GM10248 (cell line): ENCODE measurements at places on chromosomes 5 and 9.

GRCh38 chr9:71857159-71857558 lies 53.8 kb downstream of the ABHD17B start:
- DNase-seq: no peak

- DNase-seq: no peak
These were observed 22.6 kb upstream of the ASPN start for GRCh38 chr9:92504881-92505280.

GRCh38 chr5:149239917-149240316 lies 31.7 kb upstream of the AFAP1L1 start:
- no peak for DNase-seq

DNA sequence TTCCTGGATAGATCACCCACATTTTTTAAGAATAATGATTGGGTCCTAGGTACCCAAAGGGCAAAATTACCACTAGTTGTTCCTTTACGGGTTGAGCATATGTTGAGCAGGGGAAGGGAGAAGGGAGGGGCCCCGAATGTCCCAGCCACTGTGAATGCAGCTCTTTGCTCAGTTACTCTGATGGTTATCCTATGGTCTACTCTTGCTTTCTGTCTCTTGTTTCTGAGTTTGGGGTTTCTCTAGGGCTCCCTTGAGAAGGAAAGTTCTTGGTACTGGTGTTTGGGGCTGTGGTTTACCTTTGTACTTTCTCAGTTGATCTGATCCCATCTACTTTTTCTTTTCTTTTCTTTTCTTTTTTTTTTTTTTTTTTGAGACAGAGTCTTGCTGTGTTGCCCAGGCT lies 55.6 kb downstream of the ALG2 start:
- DNase-seq: no peak

DNA sequence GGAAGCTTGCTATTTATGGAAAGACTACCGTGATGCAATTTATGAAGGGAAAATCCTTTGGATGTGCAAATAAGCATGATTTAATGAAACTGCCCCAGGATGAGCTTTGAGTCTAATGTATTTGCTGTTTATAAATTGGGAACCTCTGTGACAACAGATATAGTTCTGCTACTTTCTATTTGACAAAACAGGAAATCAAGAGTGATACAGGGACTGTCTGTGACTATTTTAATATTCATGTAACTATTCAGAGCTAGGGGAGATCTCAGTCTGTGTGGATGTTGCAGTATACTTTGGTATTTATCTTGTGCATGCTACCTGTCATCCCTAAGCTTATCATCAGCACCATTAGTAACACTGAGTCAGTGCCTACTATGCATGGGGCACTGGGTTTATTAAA lies 132.1 kb downstream of the PDZD2 start:
- peak; percentile 48 for DNase-seq

GRCh38 chr5:73442996-73443627 lies 5.5 kb downstream of the FOXD1 start:
- no peak for DNase-seq

GRCh38 chr9:100375658-100376057 lies 22.9 kb upstream of the TEX10 start:
- DNase-seq: no peak

DNA sequence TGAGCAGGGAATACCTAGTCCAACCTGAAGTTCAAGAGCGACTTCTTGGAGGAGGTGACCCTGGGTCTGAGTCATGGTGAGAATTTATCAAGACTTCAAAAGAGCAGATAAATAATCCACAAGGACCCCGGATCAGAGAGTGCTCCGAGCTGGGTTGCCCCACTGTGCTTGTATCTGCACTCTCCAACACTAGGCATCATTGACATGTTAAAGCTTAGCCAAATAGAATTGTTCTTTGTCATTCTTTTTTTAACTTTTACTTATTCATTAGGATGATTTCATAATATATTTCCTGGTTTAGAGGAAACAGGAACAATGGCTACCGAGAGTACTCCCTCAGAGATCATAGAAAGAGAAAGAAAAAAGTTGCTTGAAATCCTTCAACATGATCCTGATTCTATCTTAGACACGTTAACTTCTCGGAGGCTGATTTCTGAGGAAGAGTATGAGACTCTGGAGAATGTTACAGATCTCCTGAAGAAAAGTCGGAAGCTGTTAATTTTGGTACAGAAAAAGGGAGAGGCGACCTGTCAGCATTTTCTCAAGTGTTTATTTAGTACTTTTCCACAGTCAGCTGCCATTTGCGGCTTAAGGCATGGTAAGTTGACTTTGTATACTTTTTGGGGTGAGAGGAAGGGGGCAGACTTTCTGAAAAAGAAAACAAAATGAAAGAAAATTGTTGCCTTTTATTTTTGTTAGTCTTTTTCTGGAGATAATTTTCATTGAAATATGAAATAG lies at the start of gene CARD6:
Gene CARD6, plus strand, starts transcription at position 300 of the 738 bp plus-strand sequence. Its CDS starts 16 bp downstream, at position 316.
- peak; percentile 28 for DNase-seq

- DNase-seq: no peak
These were observed 3.7 kb downstream of the OTULIN start for GRCh38 chr5:14668181-14668591.

GRCh38 chr5:59236986-59237385 lies 654.1 kb downstream of the RAB3C start:
- DNase-seq: no peak

GRCh38 chr5:57082441-57083067 lies 91.3 kb upstream of the GPBP1 start:
- no peak for DNase-seq

GRCh38 chr9:794386-794785 lies 47.1 kb upstream of the DMRT1 start:
- DNase-seq: no peak

GRCh38 chr5:78824831-78825281 lies 160.3 kb downstream of the ARSB start:
- no peak for DNase-seq

DNA sequence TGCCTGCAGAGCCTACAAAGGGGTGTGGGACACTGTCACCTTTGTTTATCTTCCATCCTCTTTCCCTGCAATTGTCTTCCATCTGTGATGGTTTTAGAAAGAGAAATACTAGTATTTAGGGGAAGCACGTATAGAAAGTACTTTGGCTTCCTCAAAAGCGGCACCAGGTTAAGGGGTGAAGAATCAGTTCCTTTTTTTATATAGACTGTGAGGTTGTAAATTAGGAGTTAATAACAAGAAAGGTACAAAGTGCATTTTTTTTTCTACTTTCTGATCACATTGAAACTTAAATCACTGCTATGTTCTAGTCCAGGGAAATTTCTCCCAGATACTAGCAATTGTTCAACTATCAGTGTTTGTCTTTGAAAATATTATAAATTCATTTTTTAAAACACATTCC lies 219.3 kb downstream of the CEMIP2 start:
- DNase-seq: peak; percentile 53

DNA sequence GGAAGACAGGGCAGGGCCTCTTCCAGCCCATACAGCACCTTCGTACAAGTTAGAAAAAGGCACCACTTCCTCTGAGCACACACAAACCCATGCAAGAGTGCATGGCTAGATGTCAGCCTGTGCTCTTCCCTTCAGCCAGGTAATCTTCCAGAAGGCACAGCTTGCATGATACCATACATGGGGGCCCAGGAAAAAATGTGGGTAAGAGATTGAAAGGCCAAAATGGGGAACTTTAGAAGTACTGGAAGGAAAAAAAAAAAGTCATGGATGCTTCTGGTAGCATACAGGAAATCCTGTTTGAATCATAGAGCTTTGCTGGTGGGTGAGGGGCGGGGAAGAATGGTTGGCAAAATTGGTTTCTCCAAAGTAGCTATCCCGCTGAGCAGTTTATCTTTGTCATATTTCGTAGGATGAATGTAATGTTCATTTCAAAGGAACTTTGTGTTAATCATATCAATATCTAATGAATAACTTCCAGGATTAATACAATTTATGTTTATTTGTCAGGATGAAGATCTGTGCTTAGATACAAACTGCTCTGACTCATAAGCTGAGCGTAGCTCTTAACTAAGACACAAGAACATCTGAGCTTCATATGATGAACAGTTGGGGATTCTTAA lies 78.2 kb upstream of the MAP3K1 start:
- no peak for DNase-seq

GRCh38 chr5:26482076-26482809 lies 556.1 kb downstream of the CDH9 start:
- no peak for DNase-seq

- no peak for DNase-seq
These were observed 51.5 kb downstream of the SLC44A1 start for GRCh38 chr9:105295986-105296385.

- DNase-seq: peak; percentile 38
These were observed 85.3 kb upstream of the ADRB2 start for GRCh38 chr5:148740966-148741742.

DNA sequence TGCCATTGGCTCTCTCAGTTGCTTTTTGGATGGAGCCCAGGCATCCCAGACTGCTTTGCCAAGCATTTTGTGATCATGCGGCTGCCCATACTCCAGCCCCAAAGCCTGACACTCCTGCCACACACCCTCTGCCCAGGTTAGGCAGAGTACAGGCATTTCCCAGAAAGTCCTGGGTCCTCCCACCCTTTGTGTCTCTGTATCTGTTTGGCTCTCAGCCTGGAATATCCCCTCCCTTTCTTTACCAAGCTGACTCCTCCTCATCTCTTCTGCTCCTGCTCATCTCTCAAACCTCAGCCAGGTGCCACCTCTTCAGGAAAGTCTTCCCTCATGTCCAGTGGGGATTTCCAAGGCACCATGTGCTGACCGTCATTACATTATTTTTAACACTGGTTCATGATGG lies 14.3 kb upstream of the SH3RF2 start:
- DNase-seq: no peak

- DNase-seq: no peak
These were observed 58.6 kb upstream of the CCDC112 start for GRCh38 chr5:115355095-115355494.

DNA sequence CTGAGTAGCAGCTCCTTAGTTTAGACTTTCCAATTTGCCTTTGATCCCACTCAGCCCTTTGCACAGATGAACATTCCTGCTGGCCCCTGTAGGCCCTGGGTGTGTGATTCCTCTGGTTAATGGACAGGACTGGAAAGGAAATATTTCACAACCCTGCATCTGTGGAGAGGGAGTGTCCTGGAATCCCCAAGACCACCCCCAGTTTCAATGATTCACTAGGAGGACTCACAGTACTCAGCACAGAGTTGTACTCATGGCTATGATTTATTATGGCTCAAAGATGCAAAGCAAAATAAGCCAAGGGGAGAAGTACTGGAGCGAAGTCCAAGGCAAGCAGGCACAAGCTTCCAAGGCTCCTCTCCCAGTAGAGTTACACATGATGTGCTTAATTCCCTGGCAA lies 42.4 kb upstream of the TJP2 start:
- no peak for DNase-seq

DNA sequence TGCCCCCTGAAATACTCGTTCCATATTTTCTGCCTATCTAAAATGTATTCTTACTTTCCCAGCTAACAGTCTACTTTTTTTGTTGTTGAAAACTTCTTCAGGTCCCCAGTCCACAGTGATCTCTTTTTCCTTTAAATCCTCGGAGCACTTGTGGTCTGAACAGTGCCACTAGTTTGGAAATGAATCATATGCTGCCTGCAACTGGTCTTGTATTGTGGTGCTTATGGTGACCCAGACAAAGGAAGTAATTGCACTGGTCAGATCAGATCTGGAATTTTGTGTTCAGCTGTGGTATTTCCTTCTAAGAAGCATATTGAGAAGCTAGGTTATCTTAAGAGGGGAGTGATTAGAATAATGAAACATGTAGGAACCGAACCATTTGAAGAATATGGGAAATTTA lies 2.9 kb downstream of the UNC13B start:
- no peak for DNase-seq

- peak; percentile 58 for DNase-seq
These were observed 4.6 kb upstream of the FEM1C start for GRCh38 chr5:115549154-115549553.

- no peak for DNase-seq
These were observed 256.0 kb downstream of the DOCK8 start for GRCh38 chr9:470552-471194.

DNA sequence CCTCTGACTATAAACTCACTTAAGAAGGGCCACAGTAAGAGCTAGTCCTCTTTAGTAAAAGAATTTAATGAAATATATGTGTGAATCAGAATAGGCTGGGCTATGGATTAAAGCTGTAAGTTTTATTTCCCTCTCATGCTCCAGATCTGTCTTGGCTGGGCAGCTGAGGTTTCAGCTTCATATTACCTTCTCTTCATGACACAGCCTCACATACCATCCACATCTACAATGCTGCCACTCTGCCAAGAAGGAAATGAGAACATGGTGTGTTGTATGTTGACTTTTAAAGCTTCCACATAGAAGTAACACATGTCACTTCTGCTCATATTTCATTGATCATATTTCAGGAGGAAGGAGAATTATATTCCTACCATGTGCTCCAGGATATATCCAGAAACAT lies 776.0 kb upstream of the ACO1 start:
- no peak for DNase-seq

GRCh38 chr5:41522193-41522786 lies 11.9 kb upstream of the PLCXD3 start:
- no peak for DNase-seq

DNA sequence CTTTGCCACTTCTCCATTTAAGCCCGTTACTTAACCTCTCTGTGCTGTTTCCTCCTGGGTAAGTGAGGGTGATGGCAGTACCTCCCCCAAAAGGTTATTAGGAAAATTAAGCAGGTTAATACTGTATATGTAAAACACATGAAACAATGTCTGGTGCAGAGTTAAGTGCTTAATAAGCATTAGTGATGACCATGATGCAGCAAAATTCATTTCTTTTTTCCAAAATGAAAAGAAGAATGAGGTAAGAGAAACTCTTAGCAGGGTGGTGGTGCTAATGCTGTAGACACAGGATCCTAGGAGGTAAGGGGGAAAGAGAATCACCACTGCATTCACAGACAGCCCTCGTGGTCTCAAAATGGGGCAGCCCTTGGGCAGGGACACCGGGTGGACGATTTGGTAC lies 115.1 kb upstream of the RAI14 start:
- no peak for DNase-seq

- DNase-seq: no peak
These were observed 146.6 kb downstream of the MAN2A1 start for GRCh38 chr5:109836280-109836679.

- DNase-seq: no peak
These were observed 64.9 kb downstream of the ZNF618 start for GRCh38 chr9:113941056-113941455.

DNA sequence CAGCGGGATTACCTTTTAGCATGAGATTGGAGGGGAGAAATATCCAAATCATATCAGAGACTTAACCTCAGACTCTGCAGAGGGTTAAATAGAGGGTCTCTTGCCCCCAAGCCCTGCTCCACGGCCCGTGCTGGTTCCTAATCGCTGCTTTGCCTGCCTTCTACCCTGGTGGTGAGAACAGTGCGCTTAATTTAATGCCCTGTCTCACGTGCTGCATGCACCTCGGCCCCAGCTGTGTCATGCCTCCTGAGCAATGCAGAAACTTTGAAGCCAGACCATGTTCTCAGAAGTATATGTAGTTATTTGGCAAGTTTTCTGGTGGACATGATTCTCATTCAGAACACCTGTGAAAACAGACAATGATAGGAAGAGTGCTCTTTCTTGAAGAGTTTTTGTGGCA lies 1.4 kb downstream of the OTULIN start:
- DNase-seq: peak; percentile 53

GRCh38 chr9:108802967-108803366 lies 52.8 kb downstream of the ACTL7B start:
- no peak for DNase-seq
